ENCODE measurements at places on chromosomes 4 and X. TPM values are rescaled to one million over a fixed set of nuclear protein-coding genes. Genes with fewer than 3 reads are reported as not detected.
A peak's percentile ranks its signal among the peaks of the same experiment; 100 is the strongest.

CXCL13 gene
- not detected for total RNA-seq

- DNase-seq = no peak
Measured at GRCh38 chrX:8323356-8323755, 141.3 kb upstream of the VCX3B start.

- peak; percentile 24 for DNase-seq
Measured at GRCh38 chr4:114180481-114180880, 201.0 kb upstream of the ARSJ start.

GRCh38 chr4:92406488-92406887 lies 102.7 kb downstream of the GRID2 start:
- no peak for DNase-seq

DNA sequence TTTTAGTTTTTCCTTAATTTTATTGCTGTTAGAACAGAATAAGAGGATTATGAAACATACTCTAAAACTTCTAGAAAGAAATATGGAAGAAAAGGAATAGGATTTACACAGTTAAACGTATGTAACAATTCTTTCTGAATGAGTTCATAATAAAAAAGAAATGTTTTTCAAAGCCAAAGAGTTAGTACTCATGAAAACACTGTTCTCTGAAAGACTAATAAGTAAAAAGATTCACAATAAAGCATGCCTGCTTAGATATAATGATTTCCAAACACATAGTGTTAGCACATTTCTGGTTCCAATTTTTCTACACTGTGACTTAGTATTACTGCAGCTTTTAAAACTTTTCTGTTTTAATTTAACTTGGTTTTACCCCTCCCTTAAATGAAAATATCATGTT lies 49.8 kb upstream of the PRSS48 start:
- DNase-seq = no peak

DNA sequence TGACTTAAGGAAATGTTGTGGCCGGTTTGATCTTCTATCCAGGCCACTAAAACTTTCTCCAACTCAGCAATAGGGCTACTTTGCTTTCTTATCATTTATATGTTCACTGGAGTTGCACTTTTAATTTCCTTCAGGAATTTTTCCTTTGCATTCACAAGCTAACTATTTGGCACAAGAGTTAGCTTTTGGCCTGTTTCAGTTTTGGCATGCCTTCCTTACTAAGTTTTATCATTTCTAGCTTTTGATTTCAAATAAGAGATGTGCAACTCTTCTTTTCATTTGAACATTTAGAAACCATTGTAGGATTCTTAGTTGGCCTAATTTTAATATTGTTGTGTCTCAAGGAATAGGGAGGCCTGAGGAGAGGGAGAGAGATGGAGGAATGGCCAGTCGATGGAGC lies 79.8 kb upstream of the TLL1 start:
- DNase-seq = no peak

MAGEB2 gene
- total RNA-seq = not detected

DNA sequence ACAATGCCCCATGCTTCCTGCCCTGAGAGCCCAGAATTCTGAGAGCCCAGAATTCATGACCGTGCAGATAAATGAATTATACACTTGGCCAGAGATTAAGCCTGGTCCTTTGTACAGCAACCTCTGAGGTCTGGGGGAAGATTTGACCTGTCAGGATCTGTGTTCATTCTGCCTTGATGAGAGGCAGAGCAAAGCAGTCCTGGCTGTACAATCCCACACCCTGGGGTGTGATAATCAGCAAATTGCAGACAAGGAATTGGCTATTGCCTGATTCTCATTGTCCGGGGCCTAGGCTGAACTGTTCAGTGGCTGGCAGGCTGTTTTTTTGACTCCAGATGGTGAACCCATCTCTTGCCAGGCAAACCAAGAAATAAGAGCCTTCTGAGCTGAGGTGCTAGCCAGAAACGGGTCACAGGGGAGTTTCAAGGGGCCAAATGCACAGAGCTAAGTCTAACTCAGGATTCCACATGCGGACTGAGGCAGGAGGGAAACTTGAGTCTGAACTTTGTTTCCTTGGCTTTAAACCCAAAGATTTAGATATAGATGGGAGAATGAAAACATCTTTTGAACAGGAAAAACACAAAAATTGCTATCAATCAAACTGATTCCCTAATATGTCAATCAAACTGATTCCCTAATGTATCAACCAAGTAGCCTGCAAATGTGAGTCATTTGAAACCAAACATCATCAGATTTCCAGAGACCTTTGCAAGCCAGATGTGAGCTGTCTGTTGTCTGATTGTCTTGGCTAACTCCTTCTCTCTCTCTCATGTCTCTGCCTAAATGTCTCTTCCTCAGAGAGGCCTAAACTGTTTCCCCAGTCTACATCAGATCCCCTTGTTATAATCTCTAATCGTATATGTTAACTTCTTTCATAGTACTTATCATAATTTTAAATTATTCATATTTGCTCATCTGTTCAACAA lies 159.3 kb downstream of the ATG4A start:
- DNase-seq = peak; percentile 45

NDNF gene
- not detected for total RNA-seq

GRCh38 chr4:40379248-40379647 lies 44.1 kb downstream of the CHRNA9 start:
- DNase-seq = no peak

- DNase-seq = no peak
Measured at GRCh38 chrX:56600141-56600540, 36.7 kb downstream of the UBQLN2 start.

- no peak for DNase-seq
Measured at GRCh38 chr4:84878546-84878945, 87.9 kb downstream of the WDFY3 start.

GRCh38 chrX:69179380-69179911 lies 14.2 kb upstream of the PJA1 start:
- DNase-seq = peak; percentile 69

GRCh38 chrX:42975906-42976305 lies 197.9 kb upstream of the PPP1R2C start:
- DNase-seq = no peak

DNA sequence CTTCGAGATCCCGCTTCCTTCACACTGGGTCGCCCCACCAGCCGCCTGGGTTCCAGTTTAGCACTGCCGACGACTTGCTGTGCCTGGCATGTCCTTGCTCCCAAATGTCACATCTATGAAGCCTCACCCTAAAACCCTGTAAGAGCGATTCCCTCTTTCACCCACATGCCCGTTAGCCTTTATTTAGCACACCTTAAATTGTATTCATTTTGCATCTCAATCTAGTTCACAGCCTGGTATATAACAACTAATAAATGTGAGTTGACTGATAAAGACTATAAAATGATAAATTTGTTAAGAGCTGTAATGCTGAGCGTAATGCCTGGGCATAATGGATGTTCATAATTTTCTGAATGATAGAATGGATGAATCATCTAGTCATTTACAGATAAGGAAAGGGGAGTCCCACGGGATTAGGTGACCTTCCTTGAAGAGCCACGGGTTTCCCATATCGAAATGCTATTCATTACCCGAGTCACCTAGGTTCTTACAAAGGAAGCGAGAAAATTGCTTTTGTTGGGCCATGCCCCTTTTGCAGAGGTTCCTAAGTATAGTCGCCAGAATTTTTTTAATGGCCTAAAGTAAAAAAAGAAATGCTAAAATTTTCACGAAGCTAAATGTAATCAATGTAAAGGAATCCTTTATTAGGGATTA lies 1.1 kb upstream of the AP1S2 start:
- DNase-seq = no peak

TXK gene
- not detected for total RNA-seq

GRCh38 chrX:149007423-149007822 lies 497.7 kb downstream of the IDS start:
- no peak for DNase-seq

- DNase-seq = no peak
Measured at GRCh38 chr4:3314706-3315260, 22.0 kb downstream of the RGS12 start.

GRCh38 chr4:76570141-76570973 lies 135.3 kb downstream of the SHROOM3 start:
- DNase-seq = no peak

STK26 gene
- total RNA-seq = 3.1 TPM

GRCh38 chr4:143241892-143242291 lies 57.2 kb downstream of the USP38 start:
- no peak for DNase-seq

DNA sequence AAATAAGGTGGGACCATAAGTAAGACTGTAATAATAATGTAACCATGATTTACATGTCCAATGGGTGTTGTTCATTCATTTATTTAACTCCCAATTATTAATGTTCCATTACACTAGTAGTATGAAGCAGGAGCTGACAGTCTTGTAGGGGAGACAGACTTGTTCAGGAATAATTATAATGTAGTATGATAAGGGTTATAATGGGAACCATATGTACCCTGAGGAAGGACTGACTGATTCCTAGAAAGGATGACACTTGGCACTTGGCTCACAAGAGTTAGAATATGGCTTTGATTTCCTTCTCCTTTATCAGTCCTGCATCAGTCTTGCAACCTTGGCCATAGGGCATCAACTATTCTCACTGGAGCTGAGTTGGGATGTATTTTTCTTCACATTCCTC lies 24.2 kb downstream of the PCDH7 start:
- DNase-seq = no peak
